ENCODE measurements at places on chromosomes 2 and 18. TPM values are rescaled to one million over a fixed set of nuclear protein-coding genes. Genes with fewer than 3 reads are reported as not detected.

Gene VIT
- not detected for total RNA-seq

Gene MLPH
- 114 TPM for total RNA-seq

Gene IL37
- not detected for total RNA-seq

Gene ADD2
- 5.2 TPM for total RNA-seq

Gene GRB14
- 51.3 TPM for total RNA-seq

Gene GATA6
- 20.7 TPM for total RNA-seq

Gene PKDCC
- total RNA-seq = 23.6 TPM

Gene KIDINS220
- total RNA-seq = 47.8 TPM

Gene GREB1
- 0.51 TPM for total RNA-seq

Gene CNDP1
- not detected for total RNA-seq

Gene TMEM131
- 12.3 TPM for total RNA-seq

Gene DSG1
- not detected for total RNA-seq

Gene FRZB
- total RNA-seq = 0.38 TPM

Gene C2orf78
- not detected for total RNA-seq

Gene PRKAG3
- total RNA-seq = not detected

Gene DYTN
- total RNA-seq = not detected

Gene CLEC4F
- total RNA-seq = not detected

Gene PDE1A
- 2.7 TPM for total RNA-seq

Gene CAPN14
- not detected for total RNA-seq

Gene NCKAP5
- 0.98 TPM for total RNA-seq

Gene MYL12A
- total RNA-seq = 668 TPM

Gene B3GNT2
- 7.1 TPM for total RNA-seq

Gene KCNG2
- not detected for total RNA-seq

Gene C2orf80
- not detected for total RNA-seq

Gene CRYGC
- total RNA-seq = not detected

Gene TSHZ1
- 5.2 TPM for total RNA-seq

Gene HOXD9
- total RNA-seq = 5.7 TPM

Gene RPE
- 69.4 TPM for total RNA-seq

Gene TNP1
- not detected for total RNA-seq

Gene PTPN18
- 30.7 TPM for total RNA-seq

Gene ITGA4
- 37.3 TPM for total RNA-seq

Gene ABCG8
- not detected for total RNA-seq

Gene CPSF3
- total RNA-seq = 47.9 TPM

Gene REG3A
- total RNA-seq = not detected

Gene HOXD13
- total RNA-seq = not detected

Gene CCDC148
- 0.38 TPM for total RNA-seq

Gene CFAP65
- 0.13 TPM for total RNA-seq

Gene SRD5A2
- not detected for total RNA-seq

Gene CABLES1
- 13.7 TPM for total RNA-seq

Gene PREPL
- total RNA-seq = 19.1 TPM

Gene RGPD4
- total RNA-seq = not detected

Gene CROCC2
- not detected for total RNA-seq

Gene APOB
- not detected for total RNA-seq

Gene GULP1
- total RNA-seq = 54.9 TPM

Gene FIGN
- 3.1 TPM for total RNA-seq

Gene ARID5A
- 19.1 TPM for total RNA-seq

Gene KIF5C
- 0.33 TPM for total RNA-seq

Gene SLC16A14
- total RNA-seq = 1.6 TPM

Gene DNAJC5G
- not detected for total RNA-seq

Gene RRM2
- total RNA-seq = 215 TPM

Gene HK2
- total RNA-seq = 9.8 TPM

Gene CAPN13
- 0.51 TPM for total RNA-seq

Gene GALR1
- not detected for total RNA-seq

Gene EIF2AK3
- total RNA-seq = 7.8 TPM

Gene GCG
- total RNA-seq = not detected

Data from mesangial cell (primary cell).